Left kidney (tissue), 8 donors: ENCODE measurements at places on chromosomes 4 and X. TPM values are rescaled to one million over a fixed set of nuclear protein-coding genes. Genes with fewer than 3 reads are reported as not detected.

DNA sequence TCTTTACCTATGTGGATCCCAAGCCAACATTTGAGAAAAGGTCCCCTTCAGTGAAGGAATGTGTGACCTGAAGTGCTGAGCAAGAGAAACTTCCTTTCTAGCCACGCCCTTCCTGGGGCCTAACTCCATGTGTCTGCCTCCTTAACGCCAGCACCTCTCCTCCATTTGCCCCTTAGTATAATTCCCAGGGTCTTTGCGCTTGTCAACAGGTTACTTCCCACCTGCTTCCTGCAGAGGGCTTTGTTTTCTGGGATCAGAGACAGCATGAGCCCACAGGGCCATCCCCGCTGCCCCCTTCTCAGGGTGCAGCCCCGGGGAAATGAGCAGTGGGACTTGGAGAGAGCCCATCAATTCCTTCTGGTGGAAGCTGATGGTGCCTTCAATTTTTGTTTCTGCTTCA, 45.9 kb upstream of the DRD5 start:
- no peak for DNase-seq

DNA sequence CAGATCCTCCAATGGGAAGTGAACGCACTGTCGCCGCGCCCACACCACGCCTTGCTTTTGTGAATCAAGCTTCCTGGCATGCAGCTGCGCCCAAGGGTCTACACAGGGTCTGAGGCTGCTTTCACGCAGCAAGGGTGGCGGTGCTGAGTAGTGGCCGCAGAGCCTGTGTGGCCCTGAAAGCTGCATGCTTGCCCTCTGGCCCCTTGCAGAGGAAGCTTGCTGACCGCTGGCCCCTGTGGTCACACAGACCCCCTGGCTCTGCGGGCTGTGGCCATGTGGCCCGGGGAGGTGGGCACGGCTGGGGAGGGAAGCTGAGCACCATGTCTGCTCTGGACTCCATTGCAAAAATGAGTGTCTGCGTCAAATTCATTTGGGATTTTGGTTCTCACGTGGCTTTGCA, 8.8 kb downstream of the DOK7 start:
- DNase-seq: no peak

Gene TMEM150C
- polyA plus RNA-seq: 34.5 TPM

GRCh38 chr4:173199553-173199952, 30.9 kb downstream of the GALNT7 start:
- DNase-seq: no peak

GRCh38 chrX:19774905-19775304, 112.5 kb downstream of the SH3KBP1 start:
- DNase-seq: no peak

Gene STK32B
- 11.1 TPM for polyA plus RNA-seq

DNA sequence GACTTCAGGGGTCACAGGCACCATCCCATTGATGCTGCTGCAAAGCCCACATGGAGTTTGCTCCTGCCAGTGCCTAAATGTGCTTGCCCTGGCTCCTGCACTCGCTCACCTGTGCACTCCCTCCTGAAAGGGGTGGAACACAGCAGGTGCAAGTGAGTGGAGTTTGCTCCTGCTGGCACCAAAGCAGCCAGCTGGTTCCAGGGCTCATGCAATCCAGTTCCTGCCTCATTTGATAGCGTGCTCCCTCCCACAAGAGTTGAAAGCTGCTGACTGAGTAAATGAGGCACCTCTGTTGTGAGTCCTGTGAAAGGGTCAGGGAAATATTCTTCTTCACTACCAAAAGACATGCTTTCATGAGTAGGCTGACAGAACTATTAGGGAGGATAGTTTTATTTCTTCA, 30.5 kb downstream of the CXCL8 start:
- DNase-seq: no peak

GRCh38 chr4:188021548-188022249, 26.1 kb downstream of the ZFP42 start:
- DNase-seq: no peak
